NCI-H1436 (cell line): ENCODE measurements at places on chromosomes 7 and 10.

DNA sequence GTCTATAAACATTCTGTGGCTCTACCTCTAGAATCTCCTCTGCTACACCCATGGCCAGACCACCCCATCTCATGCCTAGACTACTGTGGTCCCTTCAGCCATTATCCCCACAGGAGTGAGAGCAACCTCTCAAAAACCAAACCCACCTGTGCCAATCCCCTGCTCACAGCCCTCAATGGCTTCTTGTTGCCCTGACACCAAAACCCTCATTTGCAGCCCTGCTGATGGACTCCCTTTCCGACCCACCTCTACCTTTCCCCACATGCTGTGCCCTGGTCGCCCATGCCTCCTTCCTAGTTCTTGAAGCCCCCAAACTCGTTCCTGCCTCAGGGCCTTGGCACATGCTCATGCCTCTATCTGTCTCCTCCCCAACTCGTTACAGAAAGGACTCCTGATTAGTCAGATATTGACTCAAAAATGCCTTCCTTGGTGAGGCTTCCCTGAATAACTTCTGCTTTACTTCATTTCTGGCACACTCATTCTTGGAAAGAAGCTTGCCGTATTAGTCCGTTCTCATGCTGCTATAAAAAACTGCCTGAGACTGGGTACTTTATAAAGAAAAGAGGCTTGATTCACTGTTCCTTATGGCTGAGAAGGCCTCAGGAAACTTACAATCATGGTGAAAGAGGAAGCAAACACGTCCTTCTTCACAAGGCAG lies 104.2 kb downstream of the TEX36 start:
- DNase-seq = no peak

DNA sequence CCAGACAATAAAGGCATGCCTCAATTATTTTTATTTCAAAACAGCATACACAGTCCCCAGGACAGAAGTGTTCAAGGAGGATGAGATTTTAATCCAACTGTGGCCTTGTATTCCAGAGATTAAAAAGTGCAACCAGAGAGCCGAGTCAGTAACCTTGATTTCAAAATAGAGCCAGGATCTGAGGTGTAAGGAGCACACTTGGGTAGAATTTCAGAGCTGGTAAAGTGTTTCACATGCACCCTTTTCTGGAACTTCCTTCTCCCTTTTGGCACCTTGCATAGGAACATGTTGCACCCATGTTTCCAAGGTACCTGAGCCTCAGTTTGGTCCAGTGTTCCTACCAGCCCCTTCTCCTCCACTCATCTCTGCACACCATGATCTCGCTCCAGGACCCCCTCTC lies 225.1 kb downstream of the TRIL start:
- no peak for DNase-seq

DNA sequence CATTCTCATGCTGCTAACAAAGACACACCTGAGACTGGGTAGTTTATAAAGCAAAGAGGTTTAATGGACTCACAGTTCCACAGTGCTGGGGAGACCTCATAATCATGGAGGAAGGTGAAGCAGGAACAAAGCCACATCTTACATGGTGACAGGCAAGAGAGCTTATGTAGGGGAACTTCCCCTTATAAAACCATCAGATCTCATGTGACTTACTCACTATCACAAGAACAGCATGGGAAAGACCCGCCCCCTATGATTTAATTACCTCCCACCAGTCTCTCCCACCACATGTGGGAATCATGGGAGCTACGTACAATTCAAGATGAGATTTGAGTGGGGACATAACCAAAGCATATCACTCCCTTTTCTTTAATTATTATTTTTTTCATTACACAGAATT lies 16.6 kb downstream of the COL28A1 start:
- DNase-seq = no peak

- DNase-seq = no peak
Measured at GRCh38 chr7:149735779-149736477, 37.5 kb downstream of the ZNF467 start.

GRCh38 chr10:19958787-19959186 lies 142.6 kb downstream of the PLXDC2 start:
- DNase-seq = no peak

DNA sequence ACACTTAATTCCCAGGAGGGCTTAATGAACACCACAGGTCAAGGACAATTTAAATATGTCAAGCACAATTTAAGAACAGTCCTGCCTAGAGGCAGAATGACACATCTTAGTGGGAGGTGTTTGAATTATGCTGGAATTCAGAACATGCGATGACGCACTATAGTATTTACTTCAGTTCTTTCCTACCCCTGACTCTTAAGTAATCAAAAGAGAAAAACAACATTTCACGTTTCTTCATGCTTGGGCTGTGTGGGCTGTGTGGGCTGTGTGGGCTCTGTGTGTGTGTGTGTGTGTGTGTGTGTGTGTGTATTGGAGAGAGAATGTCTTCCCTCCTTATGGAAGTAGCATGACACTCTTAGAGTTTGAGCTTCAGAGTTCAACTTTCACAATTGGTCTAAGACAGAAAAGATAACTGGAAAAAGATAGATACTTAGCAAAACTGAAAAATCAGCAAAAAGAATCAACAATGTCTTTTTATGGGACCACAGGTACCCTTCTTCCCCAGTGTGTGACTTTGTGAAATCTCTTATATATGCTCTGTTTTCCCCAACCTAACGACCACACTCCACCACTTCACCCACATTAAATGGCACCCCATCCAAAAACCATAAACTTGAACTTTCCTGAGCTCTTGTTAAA lies 33.7 kb upstream of the CABCOCO1 start:
- no peak for DNase-seq

DNA sequence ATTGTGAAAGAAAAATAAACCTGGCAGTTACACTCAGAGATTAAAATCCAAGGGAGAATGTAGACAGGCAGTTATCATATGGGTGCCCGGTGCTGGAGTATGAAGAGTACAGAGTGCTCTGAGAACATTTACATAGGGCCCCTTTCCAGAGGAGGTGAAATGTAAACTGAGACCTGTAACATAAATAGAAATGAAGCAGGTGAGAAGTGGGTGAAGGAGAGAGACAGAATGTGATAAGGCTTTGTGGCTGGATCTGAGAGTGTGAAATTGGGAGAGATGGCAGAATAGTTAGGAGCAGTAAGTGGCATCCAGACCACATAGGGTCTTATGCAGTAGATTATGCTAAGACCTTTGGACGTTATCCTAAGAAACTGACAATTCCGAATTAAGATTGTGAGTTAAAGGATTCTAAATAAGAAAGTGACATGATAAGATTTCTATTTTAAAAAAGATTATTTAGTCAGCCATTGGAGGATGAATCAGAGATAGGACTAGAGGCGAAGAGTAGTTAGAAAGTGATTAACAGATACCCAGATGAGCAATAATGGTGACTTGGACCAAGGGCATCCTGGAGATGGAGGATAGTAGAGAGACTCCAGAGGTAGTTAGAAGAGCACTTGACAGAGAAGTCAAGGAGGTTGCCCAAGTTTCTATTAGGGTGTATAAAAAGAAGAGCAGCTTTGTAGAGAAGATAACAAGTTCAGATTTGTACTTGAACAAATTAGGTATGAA lies 36.7 kb downstream of the DNAH11 start:
- DNase-seq = no peak

DNA sequence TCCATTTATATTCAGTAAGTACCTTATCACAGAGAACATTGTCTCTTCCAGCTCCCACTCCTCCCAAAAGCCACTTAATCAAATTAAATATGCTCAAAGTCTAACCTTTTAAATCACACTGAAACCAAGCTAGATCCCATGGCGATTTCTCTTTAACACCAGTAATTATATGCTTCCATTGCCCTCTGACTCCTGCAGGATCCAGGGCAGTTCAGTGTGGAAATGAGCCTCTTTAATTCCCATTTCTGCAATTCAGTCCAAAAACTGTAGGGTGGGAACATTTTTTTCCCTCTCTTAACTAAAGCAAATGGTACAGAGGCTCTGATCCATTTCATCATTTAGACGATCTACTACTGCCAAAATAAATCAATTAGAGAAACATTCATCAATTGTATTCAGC lies 872.3 kb upstream of the PHF14 start:
- DNase-seq = no peak

DNA sequence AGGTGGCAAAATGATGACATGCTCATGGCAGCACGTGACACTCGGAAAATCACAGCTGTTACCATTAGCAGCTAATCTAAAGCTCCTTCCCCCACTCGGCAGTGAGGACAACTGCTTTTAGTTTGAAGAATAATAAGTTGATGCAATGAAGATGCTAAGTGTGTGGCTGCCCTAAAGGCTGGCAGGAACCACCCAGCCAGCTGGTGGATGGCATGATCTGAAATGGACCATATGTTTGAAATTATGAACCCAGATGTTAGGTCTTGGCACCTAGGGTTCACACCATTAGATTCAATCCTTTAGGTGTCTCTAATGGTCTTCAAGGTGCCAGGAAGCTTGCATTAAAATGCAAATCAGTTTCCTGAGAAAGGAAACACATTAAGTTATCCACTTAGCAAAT lies 230.1 kb downstream of the WDR11 start:
- no peak for DNase-seq

DNA sequence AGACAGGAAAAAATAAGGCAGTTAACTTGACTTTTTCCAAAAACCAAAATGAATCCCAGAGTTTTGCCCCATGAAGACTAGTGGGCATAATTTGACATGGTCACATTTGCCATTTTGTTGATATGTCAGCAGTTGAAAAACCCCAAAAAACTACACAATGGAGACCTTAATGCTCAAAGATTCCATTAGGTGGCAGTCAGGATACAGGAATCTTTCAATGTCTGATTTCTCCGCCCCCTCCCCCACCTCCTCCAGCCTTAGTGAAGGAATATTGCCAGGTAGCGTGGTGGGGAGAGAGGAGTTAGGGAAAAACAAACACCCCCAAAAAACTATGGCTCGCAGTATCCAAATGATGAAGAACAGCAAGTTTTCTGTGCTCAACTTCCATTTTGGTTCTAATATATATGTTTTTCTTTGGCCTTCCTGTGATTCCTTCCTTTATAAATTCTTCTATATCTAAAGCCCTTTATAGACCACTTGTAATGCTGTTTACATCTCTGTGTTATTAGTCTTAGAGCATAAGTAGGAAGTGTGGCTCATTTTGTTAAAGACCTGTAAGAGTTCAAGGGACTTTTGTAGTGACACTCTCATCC lies 6.7 kb upstream of the SMNDC1 start:
- DNase-seq = peak; percentile 54

DNA sequence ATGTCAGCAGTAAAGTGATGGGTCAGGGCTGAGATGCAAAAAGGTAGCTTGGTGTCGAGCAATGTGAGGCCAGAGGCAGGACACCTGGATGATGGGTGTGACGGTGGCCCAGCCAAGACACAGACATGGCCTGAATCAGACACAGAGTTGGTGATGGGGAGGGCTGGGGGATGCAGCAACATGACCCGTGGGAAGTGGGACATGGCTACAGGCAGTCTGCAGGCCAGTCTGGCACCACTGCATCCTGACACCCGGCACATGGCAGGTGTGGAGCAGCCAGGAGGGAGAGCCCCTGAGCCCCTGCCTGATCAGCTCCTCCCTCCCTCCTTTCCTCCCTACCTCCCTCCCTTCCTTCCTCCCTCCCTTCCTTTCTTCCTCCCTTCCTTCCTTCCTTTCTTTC lies 114.8 kb upstream of the WDR11 start:
- DNase-seq = no peak

DNA sequence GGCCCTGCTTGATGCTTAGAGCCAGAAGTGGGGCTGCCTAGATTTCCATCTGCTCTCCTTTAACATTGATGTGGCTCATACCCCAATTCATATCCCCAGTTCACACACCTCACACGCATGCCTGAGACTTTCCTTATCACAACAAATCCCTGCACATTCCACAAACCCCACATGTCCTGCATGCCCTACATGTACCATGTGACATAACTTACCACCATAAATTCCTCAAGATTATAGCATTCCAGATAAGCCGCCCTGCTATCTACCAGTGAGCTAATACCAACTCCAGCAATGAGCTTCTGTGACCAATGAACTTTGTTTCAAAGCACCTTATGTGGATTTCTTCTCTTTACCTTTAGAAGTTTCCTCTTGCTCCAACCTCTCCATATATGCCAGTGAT lies 104.7 kb upstream of the RAB11FIP2 start:
- no peak for DNase-seq

DNA sequence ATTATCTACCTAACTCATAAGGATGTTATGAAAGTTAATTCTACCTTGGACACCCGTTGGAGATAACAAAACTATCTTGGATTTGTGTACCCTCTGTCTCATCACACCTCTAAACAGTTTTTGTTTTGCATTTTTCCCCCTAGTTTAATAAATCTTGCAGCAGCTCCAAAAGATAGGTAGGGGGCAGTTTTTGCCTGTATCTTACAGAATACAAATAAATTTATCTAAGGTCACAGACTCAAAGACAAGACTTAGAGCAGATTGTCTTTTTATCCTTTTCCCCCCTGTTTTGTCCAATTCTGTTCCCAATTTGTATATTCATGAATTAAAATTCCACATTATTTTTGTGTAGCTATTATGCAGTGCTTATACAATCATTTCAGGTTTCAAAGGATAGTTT lies 5.0 kb upstream of the SORCS1 start:
- DNase-seq = no peak

GRCh38 chr7:157693521-157694375 lies 356.9 kb downstream of the DNAJB6 start:
- no peak for DNase-seq

DNA sequence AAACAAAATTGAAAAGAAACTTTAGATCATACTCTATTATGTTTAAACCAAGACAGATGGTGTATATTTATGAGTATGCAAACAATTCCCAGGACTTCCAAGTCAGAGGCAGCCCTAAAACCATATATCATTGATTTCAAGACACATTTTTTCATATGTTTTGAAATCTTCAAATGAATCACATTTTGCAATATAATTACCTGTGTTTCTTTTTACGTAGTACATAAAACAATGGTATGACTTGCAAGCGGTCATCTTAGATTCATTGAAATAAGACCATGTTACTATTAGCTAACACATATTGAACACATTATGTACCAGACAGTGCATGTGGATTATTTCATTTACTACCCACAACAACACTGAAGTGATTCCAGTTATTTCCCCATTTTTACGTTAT lies 14.9 kb downstream of the SMURF1 start:
- no peak for DNase-seq

- peak; percentile 70 for DNase-seq
Measured at GRCh38 chr10:68897336-68897741, 3.8 kb upstream of the DDX50 start.

DNA sequence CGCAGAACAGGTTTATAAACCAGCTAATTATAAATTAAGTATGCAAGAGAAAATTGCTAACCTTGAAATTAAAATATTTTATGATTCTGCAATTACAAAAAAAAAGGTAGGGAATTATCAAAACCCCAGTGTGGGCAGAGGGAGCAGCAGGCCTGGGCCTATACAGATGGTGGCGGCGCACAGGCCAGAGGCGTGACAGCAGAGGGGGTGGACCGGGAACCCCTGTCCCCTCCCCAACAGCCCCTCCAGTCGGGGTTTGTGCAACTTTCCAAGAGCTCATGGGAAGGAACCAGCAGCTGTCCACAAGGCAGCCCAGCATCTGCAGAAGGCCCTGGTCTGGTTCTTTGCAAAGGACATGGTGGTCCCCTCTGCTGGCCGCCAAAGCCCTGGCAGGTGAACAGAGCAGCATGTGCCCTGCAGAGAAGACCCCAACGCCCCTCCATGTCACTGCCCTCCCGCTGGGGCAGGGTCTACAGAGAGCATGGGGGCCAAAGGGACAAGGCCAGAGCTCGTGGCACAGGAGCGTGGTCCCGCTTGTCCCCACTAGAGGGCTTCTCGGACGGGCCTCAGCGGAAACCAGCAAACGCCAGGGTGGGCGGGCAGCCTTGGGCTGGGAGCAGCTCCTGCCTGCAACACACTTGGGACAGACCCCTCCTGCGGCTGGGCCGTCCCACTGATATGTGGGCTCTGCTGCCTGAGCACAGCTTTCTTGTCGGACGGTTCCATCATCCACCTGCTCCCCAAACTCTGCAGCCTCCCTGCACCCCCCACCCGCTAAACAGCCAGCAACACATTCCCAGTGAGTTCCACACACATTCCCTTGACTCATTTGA lies 75.1 kb downstream of the EBF3 start:
- DNase-seq = no peak
